ENCODE measurements at places on chromosomes 7 and 10.

- no peak for DNase-seq
These were observed 84.9 kb downstream of the GRB10 start for GRCh38 chr7:50697748-50698147.

DNA sequence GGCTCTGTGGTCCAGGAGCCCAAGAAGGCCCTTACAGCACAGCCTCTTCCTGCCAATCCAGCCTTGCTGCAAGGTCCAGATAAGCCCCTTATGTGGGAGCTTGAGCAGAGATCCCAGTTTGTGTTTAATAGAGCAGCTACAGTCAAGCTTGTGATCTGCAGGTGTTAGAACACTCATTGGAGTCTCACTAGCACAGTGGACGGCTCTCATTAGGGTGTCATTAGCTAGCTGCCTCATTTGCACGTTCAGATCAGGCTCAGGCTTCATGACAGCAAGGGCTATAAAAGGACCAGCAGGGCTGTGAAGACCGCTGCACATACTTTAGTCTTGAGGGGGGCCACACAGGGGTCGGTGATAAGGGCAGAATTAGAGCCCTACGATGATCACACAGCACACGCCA, 443.2 kb downstream of the RPS24 start:
- no peak for DNase-seq

- DNase-seq = no peak
These were observed 61.2 kb downstream of the DNAJB6 start for GRCh38 chr7:157397731-157398691.

GRCh38 chr7:106220307-106220706, 64.5 kb downstream of the NAMPT start:
- DNase-seq = no peak

GRCh38 chr10:113565364-113565763, 12.5 kb downstream of the HABP2 start:
- DNase-seq = no peak

- DNase-seq = peak; percentile 24
These were observed 2.1 kb downstream of the SNX10 start for GRCh38 chr7:26293569-26294308.

GRCh38 chr7:129617178-129617577, 5.7 kb downstream of the NRF1 start:
- DNase-seq = no peak

DNA sequence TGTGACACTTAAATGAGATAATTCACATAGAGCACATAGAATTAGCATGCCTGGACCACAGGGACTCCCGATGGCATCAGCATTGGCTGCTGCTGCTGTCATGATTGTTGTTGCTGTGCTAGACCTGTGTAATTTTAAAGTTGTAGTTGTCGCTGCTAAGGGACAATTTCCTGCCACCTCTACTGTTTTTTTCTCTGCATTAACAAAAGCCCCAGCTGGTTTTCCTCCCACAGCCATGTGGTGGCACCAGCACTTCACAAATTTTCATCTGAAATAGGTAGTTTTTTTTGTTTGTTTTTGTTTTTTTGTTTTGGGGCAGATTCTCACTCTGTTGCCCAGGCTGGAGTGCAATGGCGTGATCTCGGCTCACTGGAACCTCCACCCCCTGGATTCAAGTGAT, 25.4 kb upstream of the PRXL2A start:
- peak; percentile 12 for DNase-seq

DNA sequence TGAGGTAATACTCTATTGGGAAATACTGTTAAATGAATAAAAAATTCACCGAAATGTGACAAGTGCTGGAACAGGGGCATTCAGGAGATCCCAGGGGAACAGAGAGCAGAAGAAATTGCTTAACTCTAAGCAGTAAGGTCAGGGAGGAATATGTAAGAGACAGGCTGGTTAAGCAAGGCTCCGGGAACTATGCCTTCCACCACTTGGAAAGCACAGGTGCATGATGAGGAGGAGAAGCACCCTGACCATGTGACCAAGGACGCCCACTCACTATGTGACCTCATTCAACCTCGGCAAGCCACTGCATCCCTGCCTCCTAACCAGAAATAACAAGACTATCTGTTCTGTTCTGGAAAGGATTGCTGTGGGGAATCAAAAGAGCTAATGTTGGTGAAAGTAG, 218.4 kb downstream of the ELMO1 start:
- no peak for DNase-seq

GRCh38 chr10:50968386-50969091, 83.1 kb upstream of the A1CF start:
- no peak for DNase-seq

GRCh38 chr10:119803264-119803663, 69.4 kb downstream of the MCMBP start:
- DNase-seq = no peak

DNA sequence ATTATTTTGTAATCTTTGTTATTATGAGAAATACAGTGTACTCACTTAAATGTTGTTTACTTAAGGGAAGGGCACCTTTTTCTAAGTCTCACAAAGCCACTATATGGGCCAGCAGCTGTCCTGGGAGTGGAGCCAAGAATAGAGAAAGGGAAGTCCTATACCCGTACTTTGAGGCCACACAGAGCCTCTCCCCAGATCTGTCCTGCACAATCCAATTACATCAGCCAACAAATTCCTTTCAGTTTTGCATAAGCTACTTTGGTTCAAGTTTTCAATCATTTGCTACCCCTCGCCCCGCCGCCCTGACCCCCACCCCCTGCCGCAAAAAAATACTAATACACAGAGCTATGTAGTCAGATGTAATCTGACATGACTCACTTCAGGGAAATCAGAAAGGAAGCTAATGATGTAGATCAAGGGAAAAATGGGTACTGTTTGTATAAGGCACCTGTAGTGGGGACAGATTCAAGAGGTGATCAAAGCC, 297.4 kb upstream of the NEBL start:
- no peak for DNase-seq

GRCh38 chr10:30849231-30850035, 182.2 kb downstream of the ZNF438 start:
- no peak for DNase-seq

DNA sequence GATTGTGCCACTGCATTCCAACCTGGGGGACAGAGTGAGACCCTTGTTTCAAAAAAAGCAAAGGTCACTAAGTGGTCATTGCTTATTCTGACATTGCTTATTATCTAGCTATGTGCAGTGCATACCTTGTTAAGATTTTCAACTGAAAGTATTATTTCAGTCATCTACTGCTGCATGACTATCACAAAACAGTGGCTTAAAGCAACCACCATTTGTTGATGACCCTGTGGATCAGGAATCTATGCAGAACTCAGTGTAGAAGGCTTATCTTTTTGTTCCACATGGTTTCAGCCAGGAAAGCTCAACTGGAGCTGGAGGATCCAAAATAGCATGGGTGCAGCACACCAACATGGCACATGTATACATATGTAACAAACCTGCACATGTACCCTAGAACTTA, 23.1 kb downstream of the THNSL1 start:
- DNase-seq = no peak

DNA sequence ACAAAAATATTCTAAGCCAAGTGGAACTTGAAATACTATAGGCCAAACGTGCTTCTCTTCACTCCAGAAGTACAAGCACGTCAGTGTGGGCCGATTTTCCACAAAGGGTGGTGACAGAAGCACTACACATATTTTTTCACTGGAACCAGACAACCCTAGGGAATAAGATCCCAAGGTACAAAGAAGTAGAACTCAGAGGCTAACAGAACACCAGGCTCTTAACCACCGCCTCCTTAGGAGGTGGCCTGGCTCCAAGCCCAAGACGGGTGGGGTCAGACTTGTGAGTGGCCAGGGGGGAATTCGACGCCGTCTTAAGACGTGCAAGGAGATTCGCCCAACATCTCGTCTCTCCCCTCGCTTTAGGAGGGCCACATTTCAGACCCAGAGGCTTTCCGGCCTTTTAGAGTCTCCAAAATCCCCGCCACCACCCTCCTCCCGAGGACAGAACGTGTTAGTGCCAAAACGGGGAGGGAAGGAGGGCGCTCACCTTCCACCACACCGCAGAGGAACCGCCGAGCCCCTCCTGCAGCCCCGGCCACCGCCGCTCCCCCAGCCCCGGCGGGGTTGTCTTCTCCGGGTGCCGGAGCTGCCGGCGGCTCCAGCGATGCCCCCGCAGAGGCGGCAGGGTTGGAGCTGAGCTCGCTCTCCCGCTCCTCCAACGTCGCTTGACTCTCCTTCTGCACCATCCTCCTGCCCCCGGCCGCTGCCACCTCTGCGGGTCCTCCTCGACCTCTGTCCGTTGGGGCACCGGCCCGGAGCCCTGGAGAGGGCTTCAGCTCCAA, 716 bp downstream of the OGA start:
- DNase-seq = no peak

Data from stimulated activated CD8-positive, alpha-beta memory T cell treated with anti-CD3 and anti-CD28 coated beads, Interleukin-7, amount 100 ng/mL, for 1 hour (primary cell).